ENCODE measurements at places on chromosomes 7 and 10.

GRCh38 chr7:34091321-34091917 is 186.1 kb downstream of the BMPER start:
- DNase-seq, result peak; percentile 2

DNA sequence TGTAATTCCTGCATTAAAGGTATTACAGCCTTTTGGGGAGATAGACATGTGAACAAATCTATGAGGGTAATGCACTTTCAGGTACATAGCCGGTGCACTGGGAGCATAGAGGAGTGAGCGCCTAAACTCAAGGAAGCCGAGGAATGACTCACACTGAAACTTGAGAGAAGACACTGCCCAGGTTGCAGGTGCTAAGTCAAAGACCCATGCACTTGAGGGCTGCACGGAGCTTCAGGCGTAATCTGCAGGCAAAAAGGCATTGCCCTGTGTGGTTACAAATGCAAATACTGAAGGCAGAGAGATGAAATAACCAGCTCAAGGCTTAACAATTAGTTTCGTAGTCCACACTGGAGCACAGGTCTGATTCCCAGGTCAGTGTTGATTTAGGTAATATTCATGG is 51.0 kb upstream of the OSBPL3 start:
- DNase-seq, result no peak

DNA sequence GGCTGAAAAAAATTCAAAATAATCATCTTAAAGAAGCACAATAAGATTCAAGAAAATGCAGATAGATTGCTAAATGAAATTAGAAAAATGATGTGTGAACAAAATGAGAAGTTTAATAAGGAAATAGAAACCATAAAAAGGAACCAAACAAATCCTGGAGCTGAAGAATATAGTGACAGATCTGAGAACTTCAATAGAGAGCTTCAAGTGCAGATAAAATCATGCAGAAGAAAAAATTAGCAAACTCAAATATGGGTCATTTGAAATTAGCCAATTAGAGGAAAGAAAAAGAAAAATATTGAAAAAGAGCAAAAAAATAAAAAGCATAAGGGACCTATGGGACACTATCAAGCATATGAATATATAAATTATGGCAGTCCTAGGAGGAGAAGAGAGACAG is 720.1 kb downstream of the PARD3 start:
- DNase-seq, result no peak

- no peak for DNase-seq
These were observed 140.4 kb downstream of the PIP4K2A start for GRCh38 chr10:22573820-22574569.

DNA sequence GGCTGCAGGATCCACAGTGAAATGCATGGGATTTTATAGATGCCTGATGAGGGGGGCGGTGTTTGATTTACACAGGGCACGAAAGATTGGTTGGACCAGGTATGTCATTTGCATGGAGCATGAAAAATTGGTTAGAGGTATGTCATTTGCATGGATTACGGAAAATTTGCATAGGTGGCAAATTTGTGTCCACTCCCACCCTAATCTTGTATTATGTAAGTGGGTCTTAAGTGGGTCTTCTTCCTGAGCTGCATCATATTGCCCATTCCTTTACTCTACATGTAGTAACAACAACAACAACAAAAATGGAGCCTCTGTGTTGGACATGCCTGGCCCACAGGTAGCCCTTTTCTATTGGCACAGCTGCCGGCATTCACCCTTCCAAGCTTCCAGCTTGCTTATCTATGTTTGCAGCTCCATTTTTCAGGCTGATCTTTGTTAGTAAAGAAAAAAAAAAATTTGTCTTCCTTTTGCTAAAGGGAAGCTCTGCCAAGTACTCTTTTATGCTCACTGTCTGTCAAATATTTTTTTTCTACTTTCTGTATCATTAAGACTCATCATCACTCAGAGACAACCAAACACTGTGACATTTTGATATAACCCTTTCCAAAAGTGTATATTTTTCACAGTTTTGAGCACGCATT is 10.3 kb upstream of the ZNF273 start:
- no peak for DNase-seq

- DNase-seq, result peak; percentile 43
These were observed 257.2 kb downstream of the KIAA1217 start for GRCh38 chr10:24465891-24466818.

- DNase-seq, result no peak
These were observed 119.3 kb downstream of the FAM53B start for GRCh38 chr10:124624895-124625294.

GRCh38 chr10:24331457-24331856 is 122.5 kb downstream of the KIAA1217 start:
- no peak for DNase-seq

DNA sequence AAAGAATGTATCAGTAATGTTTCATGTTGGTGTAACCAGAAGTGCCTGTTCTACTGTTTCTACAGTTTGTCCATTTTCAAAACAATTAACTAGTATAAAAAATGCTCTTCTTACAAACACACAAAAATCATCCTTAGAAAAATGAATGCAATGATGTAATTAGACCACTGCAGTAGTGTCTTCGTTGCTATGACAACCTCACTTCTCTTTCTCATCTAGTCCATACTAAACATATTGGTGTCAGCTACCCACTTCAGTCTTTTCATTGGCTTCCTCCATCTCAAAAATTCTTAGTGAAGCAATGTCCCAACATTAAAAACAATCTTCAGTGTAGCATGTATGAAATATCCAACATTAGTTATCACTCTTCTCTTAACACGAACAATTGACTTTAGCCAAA is 1265.8 kb downstream of the REEP3 start:
- DNase-seq, result no peak

GRCh38 chr10:63430091-63430998 is 35.4 kb downstream of the JMJD1C start:
- no peak for DNase-seq

- no peak for DNase-seq
These were observed 154.0 kb upstream of the C7orf33 start for GRCh38 chr7:148436571-148436970.

- no peak for DNase-seq
These were observed 5.2 kb upstream of the BRI3 start for GRCh38 chr7:98276241-98276761.

DNA sequence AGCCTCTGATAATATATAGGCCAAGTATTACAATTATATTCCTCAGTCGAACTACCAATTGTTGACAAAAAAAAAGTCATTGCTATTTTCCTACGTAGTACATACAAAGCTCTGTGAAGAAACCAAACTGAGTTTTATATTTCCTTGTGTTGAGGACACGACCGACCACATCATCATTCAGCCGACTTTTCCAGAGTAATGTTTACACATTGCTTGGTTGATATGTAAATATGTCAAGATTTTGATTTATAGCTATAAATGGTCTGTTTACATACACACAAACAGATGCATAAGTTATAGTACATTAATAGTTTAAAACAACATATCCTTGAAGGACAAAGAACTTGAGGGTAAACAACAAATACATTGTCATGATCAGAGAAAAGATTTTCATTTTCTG is 121.5 kb downstream of the CRPPA start:
- DNase-seq, result no peak

GRCh38 chr7:112596981-112597380 is 116.2 kb downstream of the LSMEM1 start:
- DNase-seq, result no peak

- no peak for DNase-seq
These were observed 21.8 kb downstream of the CFAP69 start for GRCh38 chr7:90266808-90267207.

- DNase-seq, result no peak
These were observed 150.4 kb downstream of the ACTR3B start for GRCh38 chr7:152909683-152910544.
